ENCODE measurements at places on chromosomes 7 and 10.
A peak's percentile ranks its signal among the peaks of the same experiment; 100 is the strongest.

DNA sequence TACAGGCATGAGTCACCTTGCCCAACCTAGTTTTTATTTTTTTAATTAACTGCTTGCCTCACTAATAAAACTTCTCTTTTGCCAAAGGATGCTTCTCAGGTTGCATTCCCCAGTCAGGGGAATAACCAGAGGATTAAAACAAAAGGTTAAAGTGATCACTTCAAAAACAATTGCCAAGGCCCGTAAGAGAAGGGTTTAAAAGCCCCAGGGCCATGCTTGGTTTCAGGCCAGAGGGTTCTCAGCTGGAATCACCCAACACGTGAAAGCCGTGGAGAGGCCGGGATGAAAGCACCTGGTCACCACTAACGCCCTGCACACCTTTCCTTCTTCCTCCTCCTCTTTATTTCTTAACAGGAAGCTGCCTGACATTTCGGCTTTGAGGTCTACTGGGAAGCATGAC is 587.5 kb downstream of the PTPRN2 start:
- DNase-seq = no peak

- DNase-seq = no peak
Measured at GRCh38 chr10:113894581-113894980, 40.1 kb downstream of the NHLRC2 start.

GRCh38 chr7:149790146-149790548 is 16.8 kb upstream of the ZNF467 start:
- no peak for DNase-seq

GRCh38 chr7:27119412-27119911 is 11.1 kb downstream of the HOXA4 start:
- DNase-seq = peak; percentile 16

GRCh38 chr10:127949831-127950230 is 42.9 kb downstream of the PTPRE start:
- DNase-seq = no peak

DNA sequence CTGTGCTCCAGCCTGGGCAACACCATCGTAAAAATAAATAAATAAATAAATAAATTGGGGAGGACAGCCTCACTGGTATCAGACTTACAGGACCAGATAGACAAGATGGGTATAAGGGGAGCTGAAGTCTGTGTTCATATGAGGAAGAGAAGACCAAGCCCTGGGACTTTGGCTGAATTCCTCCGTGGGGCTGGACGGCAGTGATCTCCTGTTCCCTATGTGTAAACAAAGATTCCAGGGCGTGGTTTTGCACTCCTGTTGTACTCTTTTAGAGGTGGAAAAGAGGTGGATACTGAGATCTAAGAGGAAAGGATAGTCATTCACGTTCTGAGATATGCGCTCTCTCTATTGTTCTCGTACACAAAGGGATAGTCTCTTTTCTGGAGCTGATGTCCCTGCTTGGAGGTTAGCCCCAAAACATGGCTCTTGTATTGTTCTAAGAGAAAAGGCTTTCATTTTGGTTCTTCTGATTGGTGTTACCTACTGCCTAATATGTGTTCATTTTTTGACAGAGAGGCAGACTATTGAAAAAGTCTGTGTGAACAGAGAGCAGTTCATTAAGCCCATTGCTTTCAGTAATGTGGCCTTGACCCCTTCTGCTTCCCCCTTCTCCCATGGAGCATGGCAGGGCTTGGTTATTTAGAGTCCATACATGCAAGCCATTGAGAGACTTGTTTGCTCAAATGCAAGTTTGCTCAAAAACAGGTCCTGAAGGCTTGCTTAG is 12.3 kb downstream of the KCTD7 start:
- DNase-seq = no peak

DNA sequence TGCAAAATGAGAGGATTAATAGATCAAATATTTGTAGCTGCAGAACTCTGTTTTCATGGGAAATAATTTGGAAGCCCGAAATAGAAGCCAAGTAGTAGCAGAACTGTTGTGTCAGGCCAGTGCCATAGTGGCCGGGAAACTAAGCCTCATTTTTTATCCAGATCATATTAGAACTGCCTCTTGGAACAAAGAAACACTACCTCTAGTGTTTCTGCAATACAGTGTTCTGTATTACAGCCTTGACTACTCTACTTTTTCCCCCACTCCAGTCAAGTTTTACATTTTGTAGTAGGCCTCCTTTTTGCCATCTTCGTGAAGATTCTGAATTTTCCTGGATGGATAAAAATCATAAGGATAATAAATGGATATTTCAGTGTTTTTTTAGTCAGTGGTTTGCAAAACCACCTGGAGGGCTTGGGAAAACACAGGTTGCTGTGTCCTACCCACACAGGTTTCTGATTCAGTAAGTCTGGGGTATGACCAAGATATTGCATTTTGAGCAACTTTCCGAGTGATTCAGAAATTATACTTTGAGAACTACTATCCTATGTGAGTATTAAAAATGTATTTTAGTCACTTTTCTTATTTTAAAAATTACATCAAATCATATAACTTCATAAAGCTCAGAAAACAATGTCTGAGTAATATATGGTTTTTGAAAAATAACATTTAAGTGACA is 326.2 kb upstream of the KAT6B start:
- DNase-seq = no peak

DNA sequence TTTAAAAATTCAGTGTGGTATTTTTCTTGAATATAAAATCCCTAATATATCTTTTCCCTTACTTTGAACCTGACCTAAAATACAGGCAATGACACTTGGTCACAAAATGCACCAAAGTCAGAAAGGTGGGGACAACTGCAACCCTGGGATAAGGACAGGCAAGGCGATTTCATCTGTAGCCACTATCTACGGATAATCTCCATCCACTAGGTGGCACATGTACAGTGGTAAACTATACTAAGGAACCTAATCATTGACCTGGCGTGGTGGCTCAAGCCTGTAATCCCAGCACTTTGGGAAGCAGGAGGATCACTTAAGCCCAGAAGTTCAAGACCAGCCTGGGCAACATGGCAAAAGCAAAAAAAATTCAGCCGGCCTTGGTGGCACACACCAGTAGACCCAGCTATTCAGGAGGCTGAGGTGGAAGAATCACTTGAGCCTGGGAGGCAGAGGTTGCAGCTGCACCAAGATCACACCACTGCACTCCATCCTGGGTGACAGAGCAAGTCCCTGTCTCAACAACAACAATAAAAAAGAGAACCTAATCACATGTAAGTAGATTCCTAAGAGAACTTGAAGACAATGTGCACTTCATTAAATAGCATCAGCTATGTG is 98.9 kb downstream of the KMT2C start:
- DNase-seq = no peak

DNA sequence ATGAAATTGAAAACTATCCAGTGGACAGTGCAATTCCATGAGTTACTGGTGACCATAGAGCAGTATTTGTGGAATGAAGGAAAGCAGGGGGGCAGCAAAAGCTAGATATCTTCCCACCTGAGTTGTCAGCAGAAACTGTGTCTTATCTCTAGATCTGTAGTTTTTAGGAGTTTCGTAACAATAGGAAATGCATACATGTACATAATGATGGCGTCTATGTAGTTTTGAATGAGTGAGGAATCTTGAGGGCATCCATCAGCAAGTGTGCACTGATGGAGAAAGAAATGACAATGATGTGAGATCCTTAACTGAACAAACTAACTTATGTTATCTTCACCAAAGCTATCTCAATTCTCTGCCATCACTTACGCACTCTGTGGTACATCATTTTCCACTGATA is 114.5 kb downstream of the LRRC4 start:
- no peak for DNase-seq

GRCh38 chr7:117250801-117251200 is 72.1 kb downstream of the WNT2 start:
- no peak for DNase-seq

DNA sequence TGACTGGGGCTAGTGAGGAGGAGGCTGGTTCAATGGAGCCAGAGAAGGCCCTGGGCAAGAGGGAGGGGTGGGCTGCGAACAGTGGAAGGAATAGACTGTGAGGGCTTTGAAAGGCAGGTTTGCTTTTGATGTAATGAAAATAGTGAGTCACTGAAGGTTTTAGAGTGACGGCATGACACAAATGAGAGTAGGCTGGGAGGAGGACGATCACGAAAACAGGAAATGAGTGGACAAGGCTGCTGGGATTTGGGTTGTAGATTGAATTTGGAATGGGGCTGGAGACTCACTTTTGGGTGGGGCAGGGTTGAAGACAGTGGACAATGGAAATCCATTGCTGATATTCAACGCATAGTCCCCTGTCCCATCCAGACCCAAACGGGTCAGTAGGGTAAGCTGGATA is 139.6 kb downstream of the CDH23 start:
- DNase-seq = no peak

DNA sequence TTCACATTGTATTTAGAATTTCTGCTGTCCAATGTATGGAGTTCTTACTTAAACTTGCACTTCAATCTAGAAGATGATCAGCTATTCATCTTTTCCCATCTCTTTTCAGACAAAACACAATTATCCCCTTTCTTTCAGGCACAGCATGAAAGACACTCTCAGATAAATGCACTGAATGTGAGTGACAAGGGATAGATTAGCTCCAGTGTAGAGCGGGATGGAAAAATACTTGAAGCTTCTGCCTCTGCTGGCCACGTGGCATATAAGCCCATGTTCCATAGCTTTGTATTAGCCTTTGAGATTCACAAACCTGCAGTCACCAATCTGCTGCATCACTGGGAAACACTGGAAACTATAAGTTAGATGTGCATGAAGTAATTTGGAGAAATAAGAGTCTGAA is 162.2 kb upstream of the FAM3C start:
- no peak for DNase-seq

DNA sequence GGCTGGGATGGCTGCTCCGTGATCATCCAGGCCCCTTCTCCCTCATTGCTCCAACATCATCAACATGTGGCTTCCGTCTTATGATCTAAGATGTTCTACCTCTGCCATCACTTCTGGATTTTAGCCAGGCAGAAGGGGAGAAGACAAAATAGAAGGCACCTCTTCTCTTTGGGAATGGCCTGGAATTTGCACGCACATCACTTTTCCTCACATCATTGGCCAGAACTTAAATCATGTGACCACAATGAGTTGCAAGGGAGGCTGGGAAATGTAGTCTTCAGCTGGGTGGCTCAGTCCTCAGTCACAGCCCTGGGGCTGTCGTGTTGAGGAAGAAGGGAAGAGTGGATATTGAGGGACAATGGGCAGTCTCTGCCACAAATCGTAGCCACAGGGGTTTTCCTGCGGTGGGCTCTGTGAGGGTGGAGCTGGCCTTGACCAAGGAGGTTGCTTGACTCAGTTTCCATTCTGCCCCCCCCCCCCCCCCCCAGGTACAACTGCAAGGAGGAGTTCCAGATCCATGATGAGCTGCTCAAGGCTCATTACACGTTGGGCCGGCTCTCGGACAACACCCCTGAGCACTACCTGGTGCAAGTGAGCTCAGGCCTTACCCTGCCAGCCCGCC is 50.3 kb downstream of the PALD1 start:
- DNase-seq = no peak

- DNase-seq = no peak
Measured at GRCh38 chr7:29605671-29606070, 42.0 kb downstream of the PRR15 start.

- no peak for DNase-seq
Measured at GRCh38 chr10:78617115-78617514, 451.7 kb upstream of the ZMIZ1 start.

- no peak for DNase-seq
Measured at GRCh38 chr10:119680050-119680449, 28.9 kb downstream of the BAG3 start.

DNA sequence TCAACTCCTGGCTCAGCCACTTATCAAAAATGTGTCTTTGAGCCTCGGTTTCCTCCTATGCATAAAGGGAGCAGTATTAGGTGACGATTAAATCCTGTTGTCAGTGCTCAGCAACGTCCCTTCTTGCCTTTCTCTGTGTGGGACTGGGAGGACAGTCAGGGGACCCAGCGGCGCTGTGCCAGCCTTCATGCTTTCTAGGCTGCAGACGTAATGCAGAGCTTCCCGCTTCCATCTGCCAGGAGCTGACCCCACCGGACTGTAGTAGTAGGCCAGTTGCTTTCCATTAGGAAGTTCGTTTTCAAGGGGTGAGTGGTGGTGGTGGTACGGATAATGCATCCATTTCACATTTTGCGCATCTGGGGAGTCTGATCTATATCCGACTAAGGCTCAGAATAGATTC is 321.8 kb downstream of the PLXNA4 start:
- no peak for DNase-seq

GRCh38 chr7:123757095-123757494 is 8.3 kb upstream of the WASL start:
- DNase-seq = no peak

DNA sequence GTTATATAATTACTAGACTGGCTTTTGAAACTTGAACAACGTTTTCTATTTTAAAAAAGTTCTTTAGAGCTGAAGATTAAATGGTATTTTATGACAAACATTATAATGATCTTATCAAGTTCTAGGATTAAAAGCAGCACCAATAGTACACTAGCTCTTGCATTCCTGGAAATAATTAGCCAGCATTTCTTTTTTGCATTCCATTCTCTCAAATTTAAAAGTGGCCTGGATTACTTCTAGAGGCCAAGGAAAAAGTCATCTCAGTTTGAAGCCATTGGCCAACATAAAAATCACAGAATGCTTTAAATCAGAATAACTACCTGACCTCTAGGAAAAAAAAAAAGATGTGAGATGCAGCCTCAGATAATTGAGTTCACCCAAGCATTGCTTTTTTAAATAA is 1326.4 kb upstream of the SORCS1 start:
- no peak for DNase-seq

DNA sequence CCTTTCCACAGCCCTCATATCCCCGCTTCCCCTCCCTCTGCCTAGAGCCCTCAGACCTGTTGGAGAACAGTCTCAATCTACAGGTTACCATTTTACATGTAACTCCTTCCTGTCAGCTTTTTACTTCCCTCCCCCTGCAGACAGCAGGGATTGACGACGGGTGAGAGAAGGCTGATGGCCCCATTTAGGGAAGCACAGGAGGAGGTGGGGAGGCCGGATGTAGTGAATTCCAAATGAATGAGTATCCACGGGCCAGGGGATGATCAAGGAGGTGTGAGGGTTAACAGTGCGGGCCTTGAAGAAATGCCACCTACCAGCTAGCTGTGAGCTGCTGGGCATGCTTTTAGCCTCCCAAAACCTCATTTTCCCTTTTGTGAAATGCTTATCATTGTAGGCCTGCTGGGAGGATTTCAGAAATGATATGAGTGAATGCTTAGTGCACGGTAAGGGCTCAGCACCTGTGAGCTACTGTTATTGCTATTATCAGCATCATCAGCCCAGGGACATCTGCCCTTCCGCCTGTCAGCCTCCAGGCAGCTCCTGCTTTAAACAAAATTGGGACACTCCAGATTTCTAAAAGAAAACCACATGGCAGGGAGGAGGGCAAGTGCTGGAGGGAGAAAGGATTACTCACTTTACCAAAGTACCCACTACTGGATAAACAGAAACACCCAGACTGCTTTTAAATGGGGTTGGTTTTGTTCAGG is 6.5 kb upstream of the NANOS1 start:
- DNase-seq = no peak

- no peak for DNase-seq
Measured at GRCh38 chr10:45460235-45460878, 86.3 kb downstream of the ALOX5 start.

DNA sequence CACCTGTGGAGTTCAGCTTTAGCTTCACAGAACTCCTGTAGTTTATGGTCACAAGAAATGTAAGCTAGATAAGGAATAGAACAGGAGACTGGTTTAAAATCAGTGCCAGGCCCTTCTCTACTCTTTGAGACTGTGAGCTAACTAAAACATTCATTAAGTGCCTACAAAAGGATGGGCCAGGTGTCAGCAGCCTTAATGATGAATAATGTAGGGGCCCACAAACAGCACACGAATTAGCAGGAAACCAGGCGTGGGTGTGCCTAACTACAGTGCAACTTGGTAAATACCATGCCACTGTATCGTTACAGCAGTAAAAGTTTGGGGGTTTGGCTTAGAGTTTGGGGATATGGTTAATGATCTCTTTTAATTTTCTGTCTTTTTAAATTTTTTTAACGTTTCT is 6.1 kb upstream of the ABLIM1 start:
- DNase-seq = no peak
